ENCODE measurements at places on chromosomes 5 and 9. TPM values are rescaled to one million over a fixed set of nuclear protein-coding genes. Genes with fewer than 3 reads are reported as not detected.

The DPM2 gene
- 20.5 TPM for total RNA-seq

The PNPLA7 gene
- 0.34 TPM for total RNA-seq

The CDH9 gene
- total RNA-seq, result not detected

The SLC22A4 gene
- total RNA-seq, result 12.0 TPM

The SPARC gene
- total RNA-seq, result 1,145 TPM

Measured in mammary microvascular endothelial cell (primary cell).